ENCODE measurements at places on chromosomes 2 and 18.
A peak's percentile ranks its signal among the peaks of the same experiment; 100 is the strongest.

- DNase-seq, result no peak
Measured at GRCh38 chr2:170969872-170970496, 40.9 kb downstream of the GORASP2 start.

DNA sequence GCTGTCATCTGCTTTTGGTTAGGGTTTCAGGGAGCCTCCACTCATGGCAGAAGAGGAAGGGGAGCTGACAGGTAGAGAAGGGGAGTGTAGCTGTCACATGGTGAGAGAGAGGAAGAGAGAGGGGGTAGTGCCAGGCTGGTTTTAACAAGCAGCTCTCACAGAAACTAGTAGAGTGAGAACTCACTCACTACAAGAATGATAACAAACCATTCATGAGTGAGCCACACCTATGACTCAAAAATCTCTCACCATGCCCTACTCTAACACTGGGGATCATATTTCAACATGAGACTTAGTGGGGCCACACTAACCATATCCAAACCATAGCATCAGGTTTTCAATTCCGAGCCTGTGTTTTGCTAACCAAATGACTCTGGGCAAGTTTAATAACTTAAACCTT is 274.9 kb upstream of the VWC2L start:
- DNase-seq, result no peak

DNA sequence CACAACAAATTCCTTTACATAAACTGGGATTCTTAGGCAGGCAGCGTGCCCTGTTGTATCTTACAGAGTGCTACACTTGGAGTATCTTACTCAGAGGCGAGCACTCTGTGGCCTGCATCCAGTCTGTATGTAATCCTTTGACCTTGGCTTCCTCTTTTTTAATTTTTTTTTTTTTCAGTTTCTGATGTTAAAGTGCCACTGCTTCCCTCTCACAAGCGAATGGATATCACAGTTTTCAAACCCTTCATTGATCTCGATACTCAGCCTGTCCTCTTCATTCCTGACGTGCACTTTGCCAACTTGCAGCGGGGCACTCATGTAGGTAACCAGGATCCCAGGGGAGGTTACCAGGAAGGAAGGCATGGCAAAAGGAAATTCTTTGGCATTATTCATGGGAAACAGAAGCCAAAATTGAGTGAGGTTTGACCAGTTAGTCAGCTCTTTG is 40.4 kb downstream of the GRHL1 start:
- no peak for DNase-seq

DNA sequence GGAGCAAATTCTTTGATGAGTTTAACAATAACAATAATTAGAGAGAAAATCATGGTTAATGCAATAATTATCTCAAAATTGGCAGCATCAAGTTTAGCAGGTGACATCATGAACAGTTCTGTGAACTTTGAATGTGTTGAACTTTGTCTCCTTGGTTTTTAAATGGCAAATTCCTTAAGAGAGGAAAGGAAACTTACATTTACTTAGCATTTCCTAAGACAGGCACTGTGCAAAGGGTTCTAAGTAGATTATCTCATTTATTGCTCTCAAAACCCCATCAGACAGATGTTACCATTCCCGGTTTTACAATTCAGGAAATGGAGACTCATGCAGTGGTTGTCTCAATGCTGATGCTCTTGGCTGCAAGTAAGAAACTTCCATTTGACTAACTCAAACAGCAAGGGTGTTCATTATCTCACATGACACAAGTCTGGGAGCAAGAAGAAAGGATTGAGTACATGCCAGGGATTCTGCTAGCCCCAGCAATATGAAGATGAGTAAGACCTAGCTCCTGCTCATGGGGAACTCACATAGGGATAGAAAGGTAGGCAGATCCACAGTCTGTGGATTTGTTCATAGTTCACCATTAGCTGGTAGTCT is 81.3 kb upstream of the ITGA6 start:
- DNase-seq, result no peak

- no peak for DNase-seq
Measured at GRCh38 chr18:60987963-60988362, 345.3 kb upstream of the CDH20 start.

GRCh38 chr2:174444761-174445160 is 42.1 kb downstream of the GPR155 start:
- no peak for DNase-seq

- no peak for DNase-seq
Measured at GRCh38 chr2:169980001-169980400, 152.7 kb downstream of the UBR3 start.

DNA sequence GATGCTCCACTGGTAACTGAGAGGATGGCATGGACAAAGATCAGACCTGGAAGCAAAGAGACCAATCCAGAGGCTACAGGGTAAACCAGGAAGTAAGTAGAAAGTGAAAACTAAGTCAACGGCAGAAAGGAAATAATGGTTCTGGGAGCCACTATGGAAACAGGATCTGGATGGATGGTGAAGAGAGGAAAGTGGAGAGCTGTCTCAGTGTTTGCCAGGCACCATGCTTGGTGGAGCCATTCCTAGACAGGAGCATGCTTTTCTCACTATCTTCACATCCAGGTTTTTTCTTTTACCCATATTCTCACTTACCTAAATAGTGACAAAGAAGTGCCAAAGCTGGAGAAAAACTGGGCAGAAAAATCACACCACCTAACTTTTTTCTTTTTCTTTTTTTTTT is 22.2 kb downstream of the ZNF521 start:
- DNase-seq, result no peak

DNA sequence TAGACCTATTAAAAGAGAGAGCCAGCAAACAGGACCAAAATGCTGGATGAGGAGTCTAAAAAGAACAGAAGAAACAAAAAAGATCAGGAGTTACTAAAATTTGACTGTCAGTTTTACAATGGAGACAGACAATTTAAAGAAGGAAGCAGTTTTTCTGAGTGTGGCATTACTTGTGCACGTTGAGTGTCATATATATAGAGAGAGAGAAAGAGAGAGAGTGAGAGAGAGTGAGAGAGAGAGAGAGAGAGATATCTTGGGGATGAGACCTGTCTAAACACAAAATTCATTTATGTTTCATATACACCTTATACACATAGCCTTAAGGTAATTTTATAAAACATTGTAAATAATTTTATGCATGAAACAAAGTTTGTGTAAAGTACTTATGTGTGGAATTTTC is 2.1 kb upstream of the GALNT3 start:
- DNase-seq, result no peak

DNA sequence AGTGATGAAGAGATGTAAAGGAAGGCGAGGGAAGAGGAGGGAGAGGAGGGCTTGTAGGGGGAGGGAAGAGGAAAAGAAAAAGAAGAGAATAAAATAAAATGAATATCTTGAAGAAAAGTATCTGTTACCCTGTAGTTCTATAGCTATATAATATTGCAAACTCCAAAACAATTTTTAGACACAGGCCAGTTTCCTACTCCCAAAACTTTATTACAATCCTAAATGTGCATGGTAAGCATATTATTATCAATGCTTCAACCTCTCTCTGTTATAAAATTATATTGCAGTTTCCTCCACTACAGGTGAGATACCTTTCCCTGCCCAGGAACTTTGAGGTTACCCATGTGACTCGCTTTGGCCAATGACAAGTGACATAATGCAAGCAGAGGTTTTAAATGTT is 1351.6 kb upstream of the NRXN1 start:
- DNase-seq, result no peak

DNA sequence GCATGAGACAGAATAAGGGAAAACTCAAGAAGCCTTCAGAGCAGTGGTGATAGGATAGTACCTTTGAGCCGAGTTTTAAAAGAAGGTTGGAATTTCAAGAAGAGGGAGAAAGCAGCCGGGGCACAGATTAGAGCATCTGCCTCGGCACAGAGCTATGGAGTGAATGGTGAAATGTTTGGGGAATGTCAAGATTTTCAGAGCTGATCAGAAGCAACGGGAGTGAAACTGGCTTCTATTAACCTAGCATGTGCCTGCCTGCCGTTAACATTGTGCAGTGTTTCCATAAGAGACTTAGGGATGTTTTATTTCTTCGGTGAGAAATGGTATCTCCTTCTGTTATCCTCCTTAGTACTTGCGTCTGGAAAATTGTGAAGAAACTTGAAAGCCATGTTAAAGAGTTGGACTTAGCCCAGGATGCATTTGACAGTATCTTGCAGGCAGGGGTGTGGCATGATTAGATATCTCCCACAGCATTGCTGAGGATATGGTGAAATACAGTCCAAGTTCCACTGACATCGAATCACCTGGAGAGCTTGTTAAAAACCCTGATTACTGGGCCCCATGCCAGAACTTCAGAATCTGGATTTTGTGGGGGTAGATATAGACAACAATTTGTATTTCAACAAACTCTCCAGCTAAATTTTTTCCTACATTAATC is 96.8 kb upstream of the PPP1CB start:
- DNase-seq, result no peak

GRCh38 chr18:77054288-77054605 is 78.3 kb downstream of the MBP start:
- DNase-seq, result peak; percentile 31

DNA sequence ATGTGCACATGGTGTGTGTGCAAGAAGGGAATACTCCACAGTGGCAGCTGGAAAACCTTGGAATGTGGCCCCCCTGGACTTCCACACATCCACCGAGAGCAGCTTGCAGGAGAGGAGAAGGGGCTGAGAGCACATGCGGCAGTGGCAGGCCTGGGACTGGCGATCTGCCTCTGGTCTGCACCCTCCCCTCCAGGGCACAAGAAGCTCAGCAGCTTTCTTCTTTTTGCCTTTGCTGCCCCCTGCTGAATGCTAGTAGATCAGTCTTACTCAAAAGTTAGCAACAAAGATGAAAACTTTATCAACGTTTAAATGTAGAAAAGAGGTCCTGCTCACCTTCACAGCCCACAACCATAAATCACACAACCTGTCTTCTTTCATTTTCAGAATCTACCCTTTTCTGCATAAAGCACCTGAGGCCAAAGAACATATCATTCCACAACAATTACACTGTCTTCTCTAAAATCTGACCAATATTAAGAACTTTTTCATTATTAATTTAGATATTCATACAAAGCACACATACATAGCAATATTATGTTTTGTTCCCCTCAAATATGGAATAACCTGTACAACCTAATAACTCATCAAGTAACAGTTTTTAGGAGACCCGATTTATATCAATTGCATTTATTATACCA is 34.6 kb downstream of the TGFBRAP1 start:
- no peak for DNase-seq

- DNase-seq, result no peak
Measured at GRCh38 chr2:69576880-69577279, 66.7 kb downstream of the AAK1 start.

DNA sequence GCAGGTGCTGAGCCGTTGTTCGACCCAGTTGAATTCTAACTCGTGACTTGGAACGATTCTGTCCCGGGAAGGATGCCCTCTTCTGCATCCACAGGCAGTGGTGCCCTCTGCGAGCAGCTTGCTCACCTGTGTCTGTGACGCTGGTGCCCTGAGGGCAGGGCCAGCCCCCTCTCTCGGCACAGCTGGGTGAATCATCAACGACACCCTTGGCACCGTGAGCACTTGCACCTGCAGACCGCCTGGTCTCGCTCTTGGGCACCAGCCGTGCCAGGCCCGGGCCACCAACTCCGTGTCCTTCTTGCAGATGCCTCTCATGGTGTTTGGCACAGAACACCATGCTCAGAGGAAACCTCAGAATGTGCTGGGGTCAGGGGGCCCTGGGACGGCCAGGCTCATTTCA is 75.0 kb downstream of the SLC66A2 start:
- no peak for DNase-seq

- DNase-seq, result no peak
Measured at GRCh38 chr2:129800686-129801085, 178.8 kb upstream of the RAB6C start.

GRCh38 chr2:240151477-240152031 is 11.1 kb upstream of the OTOS start:
- no peak for DNase-seq

GRCh38 chr18:37305066-37305465 is 260.5 kb downstream of the CELF4 start:
- no peak for DNase-seq

DNA sequence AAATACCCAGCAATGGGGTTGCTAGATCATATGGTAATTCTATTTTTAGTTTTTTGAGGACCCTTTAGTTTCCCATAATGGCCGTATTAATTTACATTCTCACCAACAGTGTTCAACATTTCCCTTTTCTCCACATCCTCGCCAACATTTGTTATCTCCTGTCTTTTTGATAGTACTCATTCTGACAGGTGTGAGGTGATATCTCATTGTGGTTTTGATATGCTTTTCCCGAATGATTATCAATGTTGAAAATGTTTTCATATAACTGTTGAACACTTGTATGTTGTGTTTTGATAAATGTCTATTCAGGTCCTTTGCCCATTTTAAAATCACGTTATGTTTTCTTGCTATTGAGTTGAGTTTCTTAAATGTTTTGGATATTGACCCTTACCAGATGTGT is 5.8 kb upstream of the RIF1 start:
- DNase-seq, result no peak

DNA sequence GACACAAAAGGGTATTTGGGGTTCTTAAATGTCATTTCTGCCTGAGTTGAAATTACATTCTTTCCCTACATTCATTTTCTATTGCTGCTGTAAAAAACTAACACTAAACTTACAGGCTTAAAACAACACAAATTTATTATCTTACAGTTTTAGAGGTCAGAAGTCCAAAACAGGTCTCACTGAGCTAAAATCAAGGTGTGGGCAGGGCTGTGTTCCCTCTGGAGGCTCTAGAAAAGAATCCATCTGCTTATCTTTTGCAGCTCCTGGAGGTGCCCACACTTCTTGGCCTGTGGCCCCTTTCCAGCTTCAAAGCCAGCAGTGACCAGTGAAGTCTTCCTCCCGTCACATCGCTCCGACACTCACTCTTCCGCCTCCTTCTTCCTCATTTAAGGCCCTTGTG is 23.2 kb upstream of the SLC1A4 start:
- DNase-seq, result no peak
